ENCODE measurements at places on chromosomes 7 and 10.

- no peak for DNase-seq
These were observed at the start of gene CLDN4 for GRCh38 chr7:73830681-73831583. Gene CLDN4 (plus strand): TSS chr7:73830996. CDS start chr7:73831202, 206 bp downstream.

DNA sequence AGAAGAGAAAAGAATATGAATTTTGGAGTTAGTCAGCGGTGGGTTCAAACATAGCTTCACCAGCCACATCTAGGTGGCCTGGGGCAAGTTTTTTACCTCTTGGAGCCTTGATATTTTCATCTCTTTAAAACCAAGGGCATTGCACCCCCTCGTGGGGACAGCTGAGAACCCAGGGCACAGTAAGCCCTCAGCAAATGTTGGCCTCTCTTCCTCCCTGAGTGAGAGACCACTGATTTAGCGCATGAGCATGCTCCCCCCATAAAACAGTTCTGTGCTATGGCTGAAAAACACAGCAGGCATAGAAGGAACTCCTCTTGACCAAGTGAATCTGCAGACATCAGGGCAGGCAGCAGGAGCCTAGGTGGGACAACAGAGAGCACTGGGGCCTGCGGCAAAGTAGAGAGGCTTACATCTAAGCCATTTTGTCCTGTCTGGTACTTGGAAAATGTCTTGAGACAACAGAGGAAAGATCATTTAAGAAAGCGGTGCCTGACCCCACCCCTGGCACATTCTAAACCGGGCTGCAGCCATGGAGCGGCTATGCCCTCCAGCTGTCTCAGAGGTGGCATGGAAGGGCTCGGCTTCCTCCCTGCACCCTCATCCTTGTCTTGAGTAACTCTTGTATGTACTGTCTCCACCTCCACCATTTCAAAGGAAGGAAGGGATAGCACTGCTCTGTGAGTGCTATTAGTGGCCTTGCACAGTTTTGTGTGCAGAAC is 94.7 kb downstream of the ARHGAP22 start:
- no peak for DNase-seq

DNA sequence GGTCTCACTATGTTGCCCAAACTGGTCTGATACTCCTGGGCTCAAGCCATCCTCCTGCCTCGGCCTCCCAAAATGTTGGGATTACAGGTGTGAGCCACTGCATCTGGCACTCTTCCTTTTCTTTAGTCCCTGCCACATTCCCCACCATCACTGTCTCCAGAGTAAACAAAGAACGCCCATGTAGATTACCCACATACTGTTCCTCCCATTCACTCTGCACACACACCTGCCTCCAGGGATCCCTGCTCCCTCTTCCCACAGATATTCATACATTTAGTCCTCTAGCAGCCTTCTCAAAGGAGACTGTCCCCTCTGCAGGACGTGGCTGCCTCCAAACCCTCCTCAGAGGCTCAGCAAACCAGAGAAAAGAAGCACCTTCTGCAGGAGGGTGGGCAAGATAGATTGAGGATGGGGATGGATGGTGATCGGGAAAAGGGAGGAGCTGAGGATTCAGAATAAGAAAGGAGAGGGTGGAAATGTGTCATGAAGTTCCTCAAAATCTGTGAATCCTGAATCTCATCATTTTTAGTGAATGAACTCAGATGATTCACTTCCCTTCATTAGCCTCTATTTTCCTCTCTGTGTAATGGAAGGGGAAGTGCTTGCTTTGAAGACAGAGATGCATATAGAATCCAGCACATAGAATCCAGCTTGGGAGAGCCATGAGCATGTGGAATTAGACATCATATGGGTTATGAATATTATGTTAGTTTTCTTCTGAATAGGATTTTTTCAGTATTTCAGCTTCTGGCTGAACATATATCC is 5.5 kb upstream of the PLAU start:
- DNase-seq = no peak

- no peak for DNase-seq
These were observed 49.6 kb upstream of the CAV2 start for GRCh38 chr7:116449950-116450349.

DNA sequence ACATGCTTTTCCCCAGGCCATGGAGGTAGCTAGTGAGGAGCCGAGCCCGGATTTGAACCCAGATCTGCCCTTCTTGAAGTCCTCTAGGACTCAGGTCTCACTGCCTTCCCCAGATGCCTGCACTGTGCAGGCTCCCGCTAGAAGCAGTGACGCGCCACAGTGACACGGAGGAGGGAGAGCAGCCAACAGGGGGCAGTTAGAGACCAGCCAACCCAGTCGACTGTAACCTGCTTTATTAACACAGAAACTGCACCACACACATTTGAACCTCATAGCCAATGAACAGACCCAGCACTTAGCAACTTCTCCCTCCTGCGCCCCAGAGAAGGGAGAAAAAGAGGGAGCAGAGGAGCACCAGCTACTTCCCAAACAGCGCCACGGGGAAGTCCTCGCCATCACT is 27.4 kb downstream of the PILRA start:
- no peak for DNase-seq

GRCh38 chr7:2764621-2765020 is 76.6 kb downstream of the AMZ1 start:
- DNase-seq = no peak

- DNase-seq = no peak
These were observed 14.1 kb downstream of the SH2B2 start for GRCh38 chr7:102300643-102301221.

DNA sequence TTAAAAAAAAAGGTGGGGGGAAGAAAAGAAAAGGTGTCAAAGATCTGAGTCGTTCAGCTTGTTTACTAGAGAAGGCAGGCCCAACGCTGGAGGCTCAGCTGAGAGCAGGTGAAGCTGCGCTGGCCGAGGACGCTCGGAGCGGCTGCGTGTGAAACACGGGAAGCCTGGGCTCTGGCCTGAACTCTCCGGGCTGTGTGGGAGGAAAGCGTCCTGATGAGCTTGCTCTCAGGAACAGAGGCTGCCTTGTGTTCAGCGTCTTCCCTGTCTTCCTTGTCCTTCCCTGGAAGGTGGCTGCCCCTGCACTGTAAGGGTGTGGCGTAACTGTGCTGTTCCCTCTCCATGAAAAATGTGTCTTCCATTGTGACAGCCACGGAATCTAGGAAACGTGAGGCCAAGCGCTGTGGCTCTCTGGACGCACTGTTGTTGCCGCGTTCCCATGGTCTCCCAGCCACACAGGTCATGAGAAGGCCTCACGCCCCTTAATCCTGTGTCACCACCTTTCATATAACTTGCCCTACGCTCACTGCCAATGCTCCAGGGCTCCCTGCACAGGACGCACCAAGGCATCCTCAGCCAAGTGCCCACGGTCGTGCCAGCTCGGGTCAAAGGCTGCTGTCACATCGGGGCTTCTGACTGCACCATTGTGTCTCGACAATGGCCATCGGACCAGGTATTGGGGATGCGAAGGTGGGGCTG is 15.8 kb downstream of the IL15RA start:
- no peak for DNase-seq

GRCh38 chr10:96208271-96208670 is 63.1 kb downstream of the BLNK start:
- no peak for DNase-seq

DNA sequence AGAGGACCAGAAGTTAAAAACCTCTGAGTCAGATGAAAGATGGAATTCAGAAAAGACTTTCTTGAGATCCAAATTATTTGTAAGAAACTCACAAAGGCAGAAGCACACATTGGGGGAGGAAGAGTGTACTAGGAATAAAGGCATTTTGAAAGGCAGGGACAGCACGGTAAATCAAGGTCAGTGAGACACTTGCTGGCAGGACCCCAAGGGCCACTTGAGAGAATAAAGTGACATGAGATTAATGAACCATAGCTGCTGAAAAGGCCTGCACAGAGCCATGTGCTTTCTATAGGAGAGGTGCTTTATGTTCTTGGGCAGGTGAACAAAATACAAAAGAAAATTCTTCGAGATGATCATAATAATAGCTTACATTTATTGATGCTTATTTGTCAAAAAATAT is 929.9 kb upstream of the MBL2 start:
- DNase-seq = no peak

DNA sequence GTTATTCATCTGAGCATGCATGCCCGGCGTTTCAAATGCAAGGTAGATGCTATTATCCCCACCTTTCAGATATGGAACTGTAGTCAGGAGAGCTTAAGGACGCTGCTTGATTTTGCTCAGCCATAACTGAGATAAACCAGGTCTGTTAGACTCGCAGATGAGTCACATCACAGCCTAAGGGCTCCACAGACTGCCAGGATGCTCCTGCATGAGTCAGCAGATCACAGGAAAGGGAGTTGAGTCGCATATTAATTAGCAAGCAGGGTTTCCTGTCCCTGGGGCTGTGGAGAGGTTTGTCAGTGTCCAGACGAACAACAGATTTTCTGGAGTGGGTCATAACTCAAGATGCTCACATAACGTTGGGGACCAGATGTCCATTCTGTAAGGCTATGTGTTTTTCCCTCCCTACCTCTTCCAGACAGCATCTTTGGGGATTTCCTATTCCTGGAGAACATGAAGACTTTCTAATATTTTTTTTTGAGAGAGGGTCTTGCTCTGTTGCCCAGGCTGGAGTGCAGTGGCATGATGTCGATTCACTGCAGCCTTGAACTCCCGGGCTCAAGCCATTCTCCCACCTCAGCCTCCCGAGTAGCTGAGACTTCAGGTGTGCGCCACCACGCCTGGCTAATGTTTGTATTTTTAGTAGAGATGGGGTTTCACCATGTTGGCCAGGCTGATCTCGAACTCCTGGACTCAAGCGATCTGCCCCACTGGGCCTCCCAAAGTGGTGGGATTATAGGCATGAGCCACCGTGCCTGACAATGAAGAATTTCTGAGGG is 36.7 kb downstream of the PFKFB3 start:
- peak; percentile 69 for DNase-seq

GRCh38 chr7:88218836-88219605 is 817 bp downstream of the SRI start:
- DNase-seq = peak; percentile 11

GRCh38 chr10:2619472-2619871 is 447.9 kb upstream of the PFKP start:
- no peak for DNase-seq

DNA sequence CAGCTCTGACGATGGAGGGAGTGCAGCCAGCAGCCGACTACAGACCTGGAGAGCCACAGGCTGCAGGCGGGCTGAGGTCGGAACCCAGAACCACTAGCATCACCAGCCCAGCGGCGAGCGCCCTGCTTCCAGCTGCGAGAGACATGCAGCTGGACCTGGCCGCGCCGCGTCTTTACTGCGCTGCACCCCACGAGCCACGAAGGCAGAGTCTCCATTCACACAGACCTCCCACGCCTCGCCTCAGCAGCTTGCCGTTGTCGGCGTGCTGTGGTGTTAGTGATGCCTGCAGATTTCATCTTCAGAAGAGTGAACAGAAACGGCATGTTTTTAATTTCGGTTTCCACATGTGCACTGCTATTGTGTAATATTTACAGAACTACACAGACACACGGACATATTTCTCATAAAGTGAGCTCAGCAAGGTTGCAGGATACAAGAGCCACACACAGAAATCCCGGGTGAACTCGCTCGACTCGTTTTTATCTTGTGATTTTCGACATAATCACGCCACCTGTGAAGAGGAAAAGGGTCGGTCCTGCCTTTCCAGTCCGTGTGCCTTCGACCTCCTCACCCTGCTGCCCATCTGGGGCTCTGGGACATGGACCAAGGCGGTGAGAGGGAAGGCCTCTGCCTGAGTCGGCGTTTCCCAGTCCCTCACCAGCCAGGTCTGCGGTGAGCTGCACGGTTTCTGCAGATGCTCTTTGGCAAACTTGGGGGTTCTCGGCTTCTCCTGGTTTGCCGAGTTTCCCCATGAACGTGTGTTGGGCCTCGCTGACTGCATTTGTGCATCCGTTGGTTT is 252.2 kb downstream of the ELFN1 start:
- DNase-seq = peak; percentile 57

GRCh38 chr10:124243702-124244121 is 150.3 kb upstream of the CHST15 start:
- no peak for DNase-seq

DNA sequence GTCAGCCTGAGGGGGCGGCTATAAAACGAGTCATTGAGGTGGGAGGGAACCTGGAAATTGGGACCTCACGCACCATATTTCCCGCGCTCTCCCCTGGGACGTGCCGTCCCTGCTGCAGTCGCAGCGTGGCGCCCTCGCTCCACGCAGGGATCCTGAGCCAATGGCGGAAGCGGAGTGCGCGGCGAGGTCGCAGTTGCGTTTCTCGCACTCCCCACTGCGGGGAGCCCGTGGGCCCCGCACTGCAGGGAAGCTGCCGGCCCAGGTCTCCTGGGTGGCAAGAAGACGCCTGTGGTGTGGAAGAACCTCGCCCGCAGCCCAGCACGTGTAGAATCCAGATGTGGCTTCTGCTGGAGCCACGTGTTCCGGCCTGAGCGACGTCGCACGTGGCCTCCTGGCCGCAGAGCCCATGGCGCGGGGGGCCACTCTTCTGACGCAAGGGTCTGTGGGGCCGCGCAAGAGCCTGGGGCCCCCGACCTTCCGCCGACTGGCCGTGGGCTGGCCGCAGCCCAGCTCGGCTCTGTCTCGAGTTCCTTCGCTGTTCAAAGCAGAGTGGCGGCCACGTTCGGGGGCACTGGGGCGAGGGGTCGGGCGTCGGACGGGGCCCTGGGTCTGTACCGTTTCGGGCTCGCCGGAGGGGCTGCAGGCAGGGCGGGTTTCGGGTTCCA is 26.4 kb downstream of the HIF1AN start:
- DNase-seq = peak; percentile 68

DNA sequence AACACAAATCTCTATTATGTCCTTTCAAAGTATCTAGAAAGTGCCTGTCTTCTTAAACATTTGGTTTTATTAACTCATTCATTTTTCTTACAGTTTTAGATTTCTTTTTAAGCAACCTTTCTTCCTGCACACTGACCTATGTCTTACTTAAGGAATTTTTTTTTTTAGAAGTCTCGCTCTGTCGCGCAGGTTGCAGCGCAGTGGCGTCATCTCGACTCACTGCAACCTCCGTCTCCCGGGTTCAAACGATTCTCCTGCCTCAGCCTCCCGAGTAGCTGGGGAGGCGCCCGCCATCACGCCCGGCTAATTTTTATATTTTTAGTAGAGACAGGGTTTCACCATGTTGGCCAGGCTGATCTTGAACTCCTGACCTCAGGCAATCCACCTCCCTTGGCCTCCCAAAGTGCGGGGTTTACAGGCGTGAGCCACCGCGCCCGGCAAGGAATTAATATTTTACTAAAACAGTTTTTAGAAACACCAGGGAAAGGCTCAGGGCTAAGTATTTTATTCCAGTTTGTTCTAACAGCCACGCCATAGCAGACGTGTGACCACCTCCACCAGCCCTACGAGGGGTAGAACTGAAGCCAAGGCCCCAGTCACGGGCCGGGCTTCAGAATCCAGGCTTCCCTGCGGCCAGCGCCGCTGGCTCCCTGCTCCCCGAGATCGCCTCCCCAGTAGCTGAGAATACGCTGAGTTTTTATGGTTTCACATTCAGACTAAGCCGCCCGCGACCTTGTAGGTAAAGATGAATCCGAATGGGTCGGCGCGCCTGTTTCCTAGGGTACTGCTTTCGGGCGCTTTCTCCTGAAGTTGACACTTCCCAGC is 941 bp upstream of the LUC7L2 start:
- DNase-seq = peak; percentile 30

GRCh38 chr10:130750441-130750840 is 561.1 kb downstream of the TCERG1L start:
- no peak for DNase-seq

DNA sequence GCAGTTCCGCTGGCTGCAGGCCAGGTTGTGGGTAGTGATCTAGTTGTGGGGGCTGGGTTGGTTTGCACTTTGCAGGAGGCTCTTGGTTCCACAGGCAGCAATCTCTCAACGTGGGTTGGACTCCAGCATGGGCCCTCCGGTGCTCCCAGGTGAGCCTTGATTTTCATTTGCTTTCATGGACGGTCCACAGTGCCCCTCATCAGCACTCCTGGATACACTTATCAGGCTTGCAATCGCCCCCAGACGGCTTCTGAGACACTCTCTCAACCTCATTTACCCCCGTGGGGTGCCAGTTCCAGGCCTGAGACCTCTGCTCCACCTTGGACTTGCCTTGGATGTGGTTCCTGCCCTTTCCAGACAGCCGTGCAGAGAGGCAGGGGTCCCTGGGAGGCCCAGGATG is 31.3 kb upstream of the ZNF273 start:
- DNase-seq = no peak
